ENCODE measurements at places on chromosomes 11 and 22. TPM values are rescaled to one million over a fixed set of nuclear protein-coding genes. Genes with fewer than 3 reads are reported as not detected.

DNA sequence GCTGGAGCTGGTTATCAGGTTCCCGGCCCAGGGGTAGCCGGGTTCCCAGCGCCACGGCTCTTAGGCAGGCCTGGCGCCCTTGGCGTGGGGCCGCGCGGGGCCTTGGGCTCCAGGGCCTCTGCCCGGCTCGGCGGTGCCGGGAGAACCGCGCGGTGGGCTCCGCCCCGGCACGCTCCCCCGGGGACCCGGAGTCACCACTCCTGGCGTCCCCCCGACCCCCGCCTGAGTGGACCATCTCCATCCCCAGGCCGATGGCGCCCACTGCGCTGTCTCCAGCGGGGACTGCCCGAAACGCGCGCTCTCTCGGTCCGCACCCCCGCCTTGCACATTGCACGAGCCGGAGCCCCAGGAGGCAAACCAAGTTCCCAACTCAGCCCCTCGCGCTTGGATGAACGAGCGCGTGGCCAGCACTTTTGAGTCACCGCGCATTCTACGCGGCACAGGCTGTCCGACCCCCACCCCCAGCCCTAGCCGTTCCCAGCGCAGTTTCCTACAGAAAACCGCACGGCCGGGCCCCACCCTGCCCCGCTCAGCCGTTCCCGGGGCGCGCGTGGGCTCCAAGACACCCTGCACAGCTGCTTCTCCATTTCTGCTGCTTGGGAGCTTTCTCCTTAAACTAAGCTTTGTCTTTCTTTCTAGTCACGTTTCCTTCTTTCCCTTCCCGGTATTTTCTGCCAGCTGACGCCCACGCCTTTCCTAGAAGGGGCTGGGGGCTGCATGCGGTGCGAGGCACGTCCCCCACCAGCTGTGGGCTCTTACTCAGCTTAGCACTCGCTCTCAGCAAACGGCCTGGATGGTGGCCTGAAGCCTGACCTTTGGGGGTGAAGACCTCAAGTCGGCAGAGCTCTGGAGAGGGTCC is 650 bp upstream of the CHID1 start:
- DNase-seq = peak; percentile 50

DNA sequence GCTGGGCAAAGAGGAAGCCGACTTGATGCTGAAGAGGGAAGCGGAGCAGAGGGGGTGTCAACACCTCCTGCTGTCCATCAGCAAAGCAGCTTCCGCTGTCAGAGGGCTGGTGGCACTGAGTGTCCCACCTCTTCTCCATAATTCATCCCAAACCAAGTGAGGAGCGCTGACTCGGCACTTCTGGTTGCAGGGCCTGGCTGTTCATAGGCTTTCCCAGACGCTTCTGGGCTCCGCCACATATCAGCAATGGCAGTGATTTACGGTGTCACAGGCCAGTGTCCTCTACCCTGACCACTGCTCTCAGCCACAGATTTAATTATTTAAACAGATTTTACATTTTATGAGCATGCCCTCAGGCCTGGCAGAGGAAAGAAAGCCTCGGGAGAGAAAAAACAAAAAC is 70.1 kb upstream of the TENM4 start:
- DNase-seq = no peak

GRCh38 chr11:46490666-46491065 is 99.1 kb upstream of the CHRM4 start:
- no peak for DNase-seq

DNA sequence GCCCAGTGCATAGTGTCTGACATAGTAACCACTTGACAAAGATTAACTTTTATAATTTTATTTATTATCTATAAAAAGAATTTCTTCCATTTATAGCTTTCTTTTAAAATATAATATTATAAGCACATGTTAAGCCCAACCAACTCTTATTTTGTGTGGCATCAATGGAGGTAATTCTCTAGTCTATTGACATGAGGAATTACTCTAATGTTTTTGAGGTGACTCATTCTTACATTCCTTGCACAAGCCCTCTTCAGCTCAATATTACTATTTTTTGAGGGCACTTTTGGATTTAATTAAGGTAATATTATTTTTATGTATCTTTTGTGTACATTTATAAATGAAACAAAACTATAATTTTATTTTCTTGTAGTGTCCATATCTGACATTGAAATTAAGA is 59.6 kb downstream of the AASDHPPT start:
- DNase-seq = no peak

DNA sequence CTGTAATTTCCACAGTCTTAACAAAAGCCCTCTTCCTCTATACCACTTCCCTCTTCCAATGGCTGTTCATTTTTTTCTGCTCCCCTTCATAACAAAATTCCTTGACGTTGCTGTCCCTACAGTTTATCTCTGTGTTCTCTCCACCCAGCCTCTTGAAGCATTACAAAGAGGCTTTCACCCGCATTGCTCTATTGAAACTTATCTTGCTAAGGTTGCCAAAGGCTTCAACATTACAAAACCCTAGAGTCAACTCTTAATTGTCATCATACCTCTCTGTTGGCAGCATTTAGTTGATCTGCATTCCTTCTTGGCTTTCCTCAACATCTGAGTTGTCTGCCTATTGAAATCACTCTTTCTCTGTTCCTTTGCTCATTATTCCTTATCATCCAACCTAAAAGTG is 1055.7 kb downstream of the JRKL start:
- no peak for DNase-seq

DNA sequence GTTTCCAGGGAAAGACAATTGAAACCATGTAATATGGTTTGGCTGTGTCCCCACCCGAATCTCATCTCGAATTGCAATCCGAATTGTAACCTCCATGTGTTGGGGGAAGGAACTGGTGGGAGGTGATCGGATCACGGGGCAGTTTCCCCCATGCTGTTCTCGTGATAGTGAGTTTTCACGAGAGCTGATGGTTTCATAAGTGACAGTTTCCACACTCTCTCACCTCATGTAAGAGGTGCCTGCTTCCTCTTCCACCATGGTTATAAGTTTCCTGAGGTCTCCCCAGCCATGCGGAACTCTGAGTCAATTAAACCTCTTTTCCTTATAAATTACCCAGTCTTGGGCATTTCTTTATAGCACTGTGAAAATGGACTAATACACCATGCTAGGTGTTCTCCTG is 148.3 kb upstream of the CADM1 start:
- DNase-seq = no peak

DNA sequence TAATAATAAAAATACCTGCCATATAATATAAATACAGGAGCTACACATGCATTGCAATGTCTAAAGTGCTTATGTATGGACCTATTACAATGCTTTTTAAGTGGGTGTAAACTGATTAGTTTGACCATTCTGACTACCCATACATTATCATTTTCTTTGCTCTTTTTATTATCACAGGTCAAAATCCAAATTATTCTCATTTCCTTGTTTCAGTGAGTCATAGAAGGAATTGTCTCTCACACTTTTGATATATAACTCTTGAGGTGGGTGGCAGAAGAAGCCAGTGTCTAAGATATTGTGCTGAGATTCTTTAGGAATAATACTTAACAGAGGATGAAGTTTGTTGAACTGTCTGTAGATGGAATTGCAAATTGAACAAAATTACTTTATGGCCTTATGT is 35.6 kb downstream of the GAS2 start:
- no peak for DNase-seq

DNA sequence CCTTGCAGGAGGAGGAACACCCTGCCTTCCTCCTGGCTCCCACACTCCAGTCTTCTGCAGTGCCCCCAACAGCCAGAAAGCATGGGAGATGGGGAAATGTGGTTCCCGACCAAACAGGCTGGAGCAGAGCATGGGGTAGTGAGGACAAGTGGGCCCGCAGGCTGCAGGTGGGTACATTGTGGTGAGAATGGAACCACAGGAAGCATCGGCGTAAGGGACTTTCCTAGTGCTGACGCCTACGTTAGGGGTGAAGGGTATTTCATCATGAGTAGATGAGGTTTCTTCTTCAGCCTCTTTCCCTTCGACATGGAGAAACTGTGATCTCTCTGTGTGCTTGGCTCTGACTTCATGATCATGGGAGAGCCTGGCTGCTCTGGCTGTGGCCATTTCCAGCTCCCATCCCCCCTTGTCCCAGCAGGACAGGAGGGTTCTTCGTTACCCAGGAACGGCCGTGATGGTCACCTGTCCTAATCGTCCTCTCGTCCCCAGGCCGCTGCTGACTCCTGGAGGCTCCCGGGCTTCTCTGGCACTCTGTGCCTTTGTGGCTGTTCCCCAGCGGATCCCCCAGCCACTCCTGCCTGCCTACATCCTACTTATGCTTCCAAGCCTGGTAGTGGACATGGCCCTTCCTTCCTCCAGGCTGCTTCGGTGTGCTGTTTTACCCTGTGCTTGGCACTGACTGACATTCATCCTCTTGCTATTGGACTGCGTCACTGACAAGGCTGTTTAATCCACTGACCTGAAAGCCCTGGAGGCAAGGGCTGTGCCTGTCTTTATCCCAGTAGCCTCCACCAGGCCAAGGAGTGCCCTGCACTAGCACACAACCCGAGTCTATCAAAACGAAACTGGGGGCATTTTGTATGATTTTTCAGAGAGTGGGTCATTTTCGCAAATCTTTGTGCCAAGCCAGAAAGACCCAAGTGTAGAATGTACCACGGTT is 65.2 kb upstream of the CECR2 start:
- DNase-seq = no peak

- peak; percentile 94 for DNase-seq
Measured at GRCh38 chr22:17366830-17367229, 2.4 kb upstream of the CECR2 start.

The ARHGAP8 gene
- 45.2 TPM for total RNA-seq

Measured in endodermal cell (in vitro differentiated cells).